ENCODE measurements at places on chromosomes 7 and 10. TPM values are rescaled to one million over a fixed set of nuclear protein-coding genes. Genes with fewer than 3 reads are reported as not detected.

IFIT1B gene
- not detected for total RNA-seq

LEP gene
- total RNA-seq: not detected

GRCh38 chr10:23558361-23558799 is 119.5 kb downstream of the OTUD1 start:
- DNase-seq: no peak

DNA sequence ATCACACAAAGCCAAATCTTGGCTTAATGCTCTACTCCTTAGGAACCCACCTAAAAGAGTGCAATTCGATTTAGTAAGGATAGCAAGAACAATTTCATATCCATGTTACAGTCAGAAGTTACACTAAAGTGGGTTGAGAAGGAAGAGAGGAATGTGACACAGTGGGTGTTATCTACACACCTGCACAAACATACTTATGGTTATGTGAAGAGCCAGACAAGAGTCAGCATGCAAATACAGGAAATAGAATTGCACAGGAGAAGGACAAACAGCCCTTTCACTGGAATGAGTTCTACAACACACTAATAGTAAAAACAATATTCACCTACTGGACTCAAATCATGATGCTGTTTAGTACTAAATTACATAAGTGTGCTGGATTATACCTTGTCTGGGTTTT is 262.8 kb downstream of the DGKB start:
- DNase-seq: no peak

DNA sequence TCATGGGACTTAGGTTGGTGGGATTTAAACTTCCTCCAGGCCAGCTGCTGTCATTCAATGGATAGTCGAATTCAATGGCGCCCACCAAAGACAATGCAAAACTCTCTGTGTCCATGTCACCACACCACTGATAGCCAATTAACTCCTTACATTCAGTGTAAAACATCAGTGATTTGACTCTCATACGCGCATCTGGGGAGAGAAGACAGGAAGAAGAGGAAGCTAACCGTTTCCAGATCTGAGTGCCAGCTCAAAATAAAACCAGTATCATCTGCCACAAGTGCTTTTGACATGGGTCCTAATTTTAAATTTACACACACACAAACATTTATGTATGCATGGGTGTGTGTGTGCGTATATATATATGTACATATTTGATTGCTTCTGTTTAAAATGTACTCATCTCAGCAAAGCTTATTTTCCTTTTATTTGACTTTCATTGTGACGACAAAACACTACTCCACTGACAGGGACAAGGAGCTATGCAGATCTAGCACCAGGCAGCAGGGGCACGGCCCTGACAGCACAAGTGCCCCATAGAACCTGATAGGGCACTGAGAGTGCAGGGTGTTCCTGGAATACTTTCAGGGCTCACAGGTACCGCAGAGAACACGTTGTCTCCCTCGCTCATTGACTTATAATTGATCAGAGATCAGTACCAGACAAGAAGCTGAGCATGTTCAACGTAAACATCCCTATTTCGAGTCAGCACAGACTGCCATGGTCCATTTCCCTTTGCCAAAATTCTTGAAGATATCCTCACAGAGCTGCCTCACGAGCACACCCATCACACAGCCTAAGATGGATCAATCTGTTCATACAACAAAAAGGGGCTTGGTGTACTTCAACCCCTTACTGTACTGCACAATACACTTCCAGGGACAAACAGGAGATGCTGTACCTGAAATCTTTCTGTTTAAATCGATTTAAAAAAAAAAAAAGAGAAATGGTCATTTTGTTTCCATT is 176.1 kb downstream of the COBL start:
- no peak for DNase-seq

GRCh38 chr10:86035791-86036543 is 330.6 kb downstream of the GRID1 start:
- no peak for DNase-seq

GRCh38 chr10:3834404-3834803 is 49.4 kb upstream of the KLF6 start:
- no peak for DNase-seq

GRCh38 chr10:118153287-118153686 is 106.5 kb upstream of the RAB11FIP2 start:
- no peak for DNase-seq

DNA sequence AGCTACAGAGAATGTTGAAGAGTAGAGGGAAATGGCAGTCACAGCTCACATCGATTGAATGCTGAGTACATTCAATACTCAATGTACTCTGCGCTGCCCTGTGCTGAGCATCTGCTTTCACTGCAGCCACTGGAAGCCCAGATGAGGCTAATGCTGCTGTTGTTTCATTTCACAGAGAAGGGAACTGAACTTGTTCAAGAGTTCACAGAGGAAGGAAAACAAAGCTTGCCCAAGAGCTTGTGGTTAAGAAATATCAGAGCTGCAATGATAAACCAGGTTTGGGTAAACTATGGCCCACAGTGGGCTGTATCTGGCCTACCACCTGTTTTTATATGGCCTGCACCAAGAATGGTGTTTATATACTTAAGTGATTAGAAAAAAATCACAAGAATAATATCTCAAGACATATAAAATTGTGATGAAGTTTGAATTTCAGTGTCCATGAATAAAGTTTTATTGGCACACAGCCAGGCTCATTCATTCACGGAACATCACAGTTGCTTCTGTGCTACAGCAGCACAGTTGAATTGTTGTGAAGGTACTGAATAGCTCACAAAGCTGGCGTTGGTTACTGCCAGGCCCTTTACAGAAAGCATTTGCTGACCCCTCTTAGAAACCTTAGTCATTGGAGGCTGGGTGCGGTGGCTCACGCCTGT is 64.1 kb downstream of the CFAP58 start:
- no peak for DNase-seq

DNA sequence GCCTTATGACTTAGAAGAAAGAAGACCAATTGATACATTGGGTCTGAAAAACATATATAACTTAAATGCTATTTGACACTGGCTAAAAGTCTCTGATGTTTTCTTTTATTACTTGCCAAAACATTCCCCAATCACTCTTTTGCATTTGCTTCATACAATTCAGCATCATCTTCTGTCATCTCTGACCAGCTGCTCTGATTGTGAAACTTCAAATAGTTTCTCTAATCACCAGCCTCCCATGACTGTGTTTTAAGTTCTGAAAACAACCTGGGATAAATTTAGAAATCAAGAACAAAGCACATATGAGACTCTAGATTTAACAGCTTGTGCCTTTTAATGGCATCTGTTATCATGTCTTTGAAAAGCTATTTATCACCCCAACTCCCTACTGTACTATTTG is 208.4 kb upstream of the KCND2 start:
- DNase-seq: no peak

GRCh38 chr10:43922335-43923280 is 273.9 kb upstream of the ZNF32 start:
- DNase-seq: no peak

GRCh38 chr7:30162133-30162532 is 27.3 kb downstream of the MTURN start:
- no peak for DNase-seq

GRCh38 chr7:124722292-124722691 is 43.3 kb downstream of the GPR37 start:
- no peak for DNase-seq

DNA sequence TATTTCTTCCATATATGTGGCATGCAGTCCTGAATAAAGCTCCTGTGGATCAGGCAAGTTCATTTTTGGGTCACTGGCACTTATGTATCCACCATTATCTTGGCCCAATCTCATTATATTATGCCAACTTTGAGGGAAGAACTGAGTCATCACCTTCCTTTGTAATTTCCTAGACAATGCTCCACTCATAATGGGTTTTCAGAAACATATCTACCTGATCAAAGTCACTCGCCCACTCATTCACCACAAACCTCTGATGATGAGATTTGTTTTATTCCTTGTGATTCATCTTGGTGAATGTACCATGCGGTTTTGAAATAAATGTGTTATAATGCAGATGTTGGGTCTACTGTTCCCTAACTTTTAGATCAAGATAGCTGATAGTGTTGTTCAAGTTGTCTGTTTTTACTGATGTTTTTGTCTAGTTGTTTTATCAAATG is 525.8 kb downstream of the KIF20B start:
- DNase-seq: no peak

All from left colon (tissue), 2 donors.